Naive thymus-derived CD8-positive, alpha-beta T cell (primary cell): ENCODE measurements at places on chromosomes 5 and 9.

DNA sequence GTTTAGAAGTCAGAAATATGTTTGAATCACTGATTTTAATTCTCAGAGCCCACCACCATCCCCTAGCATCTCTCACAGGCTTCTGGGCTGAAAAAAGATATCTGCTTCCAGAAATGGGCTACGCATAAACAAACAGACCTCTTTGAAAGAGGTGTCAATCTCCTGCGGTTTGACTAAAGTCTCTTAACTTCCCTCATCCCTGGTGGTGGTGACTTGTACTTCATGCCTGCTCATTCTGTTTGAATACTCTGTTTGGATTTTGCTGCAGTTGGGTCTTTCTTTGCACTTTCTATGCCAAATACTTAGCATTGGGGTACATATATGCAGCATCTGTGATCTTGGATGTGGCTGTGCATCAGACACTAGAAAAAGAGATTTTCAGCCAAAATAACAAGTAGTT lies 157.2 kb upstream of the ATP10B start:
- DNase-seq: no peak

DNA sequence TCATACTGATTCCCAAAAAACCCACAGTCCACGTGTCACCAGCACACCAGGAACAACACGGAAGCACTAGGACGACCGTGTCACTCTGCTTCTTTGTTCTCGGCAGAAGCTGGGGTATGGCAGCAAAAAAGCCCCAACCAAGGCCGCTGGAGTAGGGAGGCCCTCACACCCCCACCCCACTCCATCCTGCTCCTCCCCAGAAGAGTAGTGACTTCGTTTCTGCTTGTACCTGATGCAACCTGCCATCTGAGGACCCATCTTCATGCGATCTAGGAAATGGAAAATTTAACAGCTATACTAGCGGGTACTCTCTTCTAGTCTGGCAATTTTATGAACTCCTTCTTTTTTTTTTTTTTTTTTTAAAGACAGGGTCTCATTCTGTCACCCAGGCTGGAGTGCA lies 3.7 kb downstream of the UBAC1 start:
- no peak for DNase-seq

DNA sequence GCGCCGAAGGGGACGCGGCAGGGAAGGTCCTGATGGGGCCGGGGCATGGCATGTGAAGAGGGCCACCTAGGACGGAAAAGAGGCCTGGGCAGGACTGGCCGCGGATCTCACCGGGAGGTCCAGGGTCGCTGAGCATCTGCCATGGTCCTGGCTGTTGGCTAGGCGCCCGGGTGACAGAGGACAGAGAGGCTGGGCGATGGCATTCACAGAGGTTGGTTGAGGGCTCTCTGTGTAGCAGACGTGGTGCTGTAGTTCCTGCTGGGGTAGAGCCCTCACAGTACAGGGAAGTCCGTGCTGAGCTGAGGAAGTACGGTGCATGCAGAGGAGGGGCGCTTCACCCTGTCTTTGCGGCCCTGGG lies 427 bp downstream of the PCYOX1L start:
- DNase-seq: no peak

DNA sequence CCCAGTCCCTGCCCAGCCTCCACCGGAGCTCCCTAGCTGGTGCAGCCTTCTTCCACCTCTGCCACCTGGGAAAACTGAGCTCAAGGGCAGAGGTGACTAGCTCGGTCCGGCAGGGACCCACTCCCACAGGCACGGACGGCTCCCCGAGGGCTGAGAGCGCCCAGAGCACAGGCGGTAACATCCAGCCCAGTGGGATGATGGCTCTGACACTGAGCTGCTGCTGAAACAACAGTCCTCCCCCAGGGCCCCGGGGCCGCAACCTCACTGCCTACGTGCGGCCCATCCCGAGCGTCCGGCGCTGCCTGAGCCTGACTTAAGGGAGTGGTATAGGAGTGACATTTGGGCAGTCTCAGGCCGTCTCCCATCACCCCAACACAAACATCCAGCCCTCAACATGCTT lies 3.7 kb downstream of the FAM163B start:
- DNase-seq: no peak

- DNase-seq: no peak
These were observed 3.8 kb downstream of the NKD2 start for GRCh38 chr5:1012313-1012841.

DNA sequence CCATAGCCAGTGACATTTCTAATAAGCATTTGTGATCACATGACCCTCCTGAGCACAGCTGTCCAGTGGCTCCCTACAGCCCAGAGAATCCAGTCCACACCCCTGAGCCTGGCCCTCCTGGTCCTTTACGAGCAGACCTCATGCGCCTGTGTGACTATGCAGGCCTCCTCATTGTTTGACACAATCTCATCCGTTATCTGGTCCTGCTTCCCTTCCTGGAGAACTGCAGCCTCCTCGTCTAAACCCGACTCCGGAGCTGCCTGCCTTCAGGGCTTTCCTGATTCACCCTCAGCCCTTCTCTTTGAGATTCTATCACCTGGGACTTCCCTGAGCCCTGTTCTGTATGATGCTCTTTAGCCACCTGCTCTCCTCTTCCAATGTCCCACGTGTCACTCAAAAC lies 79.7 kb downstream of the GPR21 start:
- no peak for DNase-seq

DNA sequence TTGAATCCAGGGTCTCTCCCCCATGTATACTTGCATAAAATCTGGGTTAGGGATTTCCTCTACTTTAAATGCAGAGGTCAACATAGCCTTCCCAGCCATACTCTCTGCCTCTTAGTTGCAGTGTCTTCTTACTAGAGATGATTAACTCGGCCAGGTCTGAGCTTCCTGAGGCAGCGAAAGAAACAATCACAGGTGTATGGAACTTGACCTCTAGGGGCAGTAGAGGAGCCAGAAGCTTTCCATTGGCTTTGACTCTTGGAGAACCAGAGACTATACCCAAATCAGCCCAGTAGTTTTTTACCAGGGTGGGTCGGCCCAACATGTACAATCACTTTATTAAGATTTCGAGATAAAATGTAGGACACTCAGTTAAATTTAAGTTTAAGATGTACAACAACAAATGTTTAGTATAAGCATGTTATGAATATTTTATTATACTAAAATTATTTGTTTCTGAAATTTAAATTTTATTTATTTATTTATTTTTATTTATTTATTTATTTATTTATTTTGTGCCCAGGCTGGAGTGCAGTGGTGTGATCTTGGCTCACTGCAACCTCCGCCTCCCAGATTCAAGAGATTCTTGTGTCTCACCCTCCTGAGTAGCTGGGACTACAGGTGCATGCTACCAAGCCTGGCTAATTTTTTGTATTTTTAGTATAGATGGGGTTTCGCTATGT lies 48.0 kb upstream of the DMRT3 start:
- no peak for DNase-seq

DNA sequence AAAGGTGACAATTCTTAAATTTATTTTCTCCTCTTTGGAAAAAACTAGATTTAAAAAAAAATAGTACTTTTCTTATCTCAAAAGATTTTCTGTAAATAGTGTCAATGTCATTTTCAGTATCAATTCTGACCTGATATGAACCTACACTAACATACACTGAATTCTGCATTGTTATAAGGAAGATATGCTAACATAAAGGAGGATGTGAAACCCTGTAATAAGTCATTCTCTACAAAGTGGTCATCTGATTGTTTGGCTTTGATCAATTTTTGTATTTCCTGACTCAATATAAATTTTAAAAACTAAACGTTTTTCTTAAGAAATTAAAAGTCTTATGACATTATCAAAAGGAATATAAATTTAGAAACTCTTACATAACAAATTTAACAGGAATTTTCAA lies 233.6 kb upstream of the EDIL3 start:
- DNase-seq: no peak

DNA sequence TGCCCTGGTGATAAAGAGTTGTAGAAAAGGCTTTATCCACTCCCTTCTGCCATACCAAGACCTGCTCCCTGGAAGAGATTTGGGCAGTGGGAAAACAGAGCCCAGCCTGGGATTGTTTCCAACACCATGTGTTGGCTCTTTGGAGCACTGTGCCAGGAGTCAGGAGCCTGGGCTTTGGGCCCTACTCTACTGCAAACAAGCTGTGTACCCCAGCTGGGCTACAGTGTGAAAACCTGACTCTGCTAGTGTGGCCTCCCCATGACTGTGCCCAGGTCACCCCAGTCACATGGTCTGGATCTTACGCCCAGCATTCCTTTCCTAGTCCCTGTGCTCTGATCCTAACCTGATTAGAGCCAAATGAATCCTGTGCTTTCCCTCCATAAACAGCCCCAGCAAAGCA lies 39.3 kb upstream of the SHB start:
- no peak for DNase-seq

- no peak for DNase-seq
These were observed 1.9 kb upstream of the ERBIN start for GRCh38 chr5:65924366-65925043.

DNA sequence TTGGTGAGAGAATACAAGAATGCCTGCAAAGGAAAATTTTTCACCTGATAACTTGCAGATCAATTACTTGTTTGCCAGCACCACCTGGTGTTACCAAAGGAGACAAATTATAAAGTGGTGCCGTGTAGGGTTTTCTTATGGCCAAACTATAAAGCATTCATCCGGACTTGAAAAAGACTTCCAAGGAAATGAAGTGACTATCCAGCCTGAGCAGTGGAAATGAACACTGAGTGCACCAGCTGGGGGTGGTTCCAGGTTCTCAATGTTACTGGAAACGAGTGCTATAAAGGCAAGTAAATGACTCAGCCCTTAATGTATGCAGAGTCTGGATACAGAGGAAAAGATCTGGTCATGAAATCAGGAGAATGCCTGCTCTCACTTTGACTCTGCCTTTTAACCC lies 113.1 kb downstream of the DNAH5 start:
- DNase-seq: no peak

- DNase-seq: no peak
These were observed 15.6 kb downstream of the EXOSC3 start for GRCh38 chr9:37769306-37769705.

- no peak for DNase-seq
These were observed 32.8 kb upstream of the IL17B start for GRCh38 chr5:149411738-149412519.

- DNase-seq: no peak
These were observed 112.8 kb downstream of the EMB start for GRCh38 chr5:50328193-50328729.

DNA sequence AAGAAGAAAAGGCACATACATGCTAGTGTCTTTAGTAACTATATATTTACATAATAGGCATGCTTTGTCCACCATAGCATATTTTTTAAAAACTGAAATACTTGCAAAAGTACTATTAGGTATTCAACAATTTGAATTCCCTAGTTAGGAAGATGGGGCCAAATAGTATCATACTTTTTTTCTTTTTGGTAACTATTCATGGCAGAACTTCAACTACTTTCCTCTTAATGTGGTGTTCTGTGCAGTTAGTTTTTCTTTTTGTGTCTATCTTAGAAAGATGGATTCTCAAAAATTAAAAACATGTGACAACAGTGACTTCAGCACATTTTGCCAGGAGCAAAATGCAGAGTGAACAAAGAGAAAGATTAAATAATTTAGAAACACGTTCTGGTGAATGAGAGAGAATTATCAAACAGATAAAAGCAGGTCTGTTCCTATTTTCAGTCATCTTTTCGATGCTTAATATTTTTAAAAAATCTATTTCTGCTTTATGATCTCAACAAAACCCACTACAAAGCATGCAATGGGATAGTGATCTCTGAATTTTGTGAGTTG lies 341.1 kb downstream of the ARL15 start:
- no peak for DNase-seq

GRCh38 chr9:136044971-136045594 lies 50.0 kb downstream of the NACC2 start:
- no peak for DNase-seq

DNA sequence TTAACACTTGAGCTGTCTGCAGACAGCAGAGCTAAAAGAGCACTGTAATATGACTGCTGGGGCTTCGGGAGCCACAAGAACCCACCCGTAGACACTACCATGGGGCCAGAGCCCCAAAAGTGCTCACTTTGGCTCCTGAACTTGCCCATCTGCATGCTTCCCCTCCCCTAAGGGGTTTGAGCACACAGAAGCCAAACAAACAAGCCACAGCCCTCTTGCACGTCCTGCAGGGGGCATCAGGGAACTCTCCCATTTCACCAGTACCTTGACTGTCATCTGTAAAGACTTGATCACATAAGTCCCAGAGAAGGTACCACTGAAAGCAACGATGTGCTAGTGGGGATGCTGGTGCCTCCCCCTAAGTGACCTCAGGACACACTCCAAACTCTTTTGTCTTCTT lies 681.8 kb downstream of the SEMA5A start:
- DNase-seq: no peak

- no peak for DNase-seq
These were observed 306.5 kb upstream of the ITGA1 start for GRCh38 chr5:52481201-52481600.

DNA sequence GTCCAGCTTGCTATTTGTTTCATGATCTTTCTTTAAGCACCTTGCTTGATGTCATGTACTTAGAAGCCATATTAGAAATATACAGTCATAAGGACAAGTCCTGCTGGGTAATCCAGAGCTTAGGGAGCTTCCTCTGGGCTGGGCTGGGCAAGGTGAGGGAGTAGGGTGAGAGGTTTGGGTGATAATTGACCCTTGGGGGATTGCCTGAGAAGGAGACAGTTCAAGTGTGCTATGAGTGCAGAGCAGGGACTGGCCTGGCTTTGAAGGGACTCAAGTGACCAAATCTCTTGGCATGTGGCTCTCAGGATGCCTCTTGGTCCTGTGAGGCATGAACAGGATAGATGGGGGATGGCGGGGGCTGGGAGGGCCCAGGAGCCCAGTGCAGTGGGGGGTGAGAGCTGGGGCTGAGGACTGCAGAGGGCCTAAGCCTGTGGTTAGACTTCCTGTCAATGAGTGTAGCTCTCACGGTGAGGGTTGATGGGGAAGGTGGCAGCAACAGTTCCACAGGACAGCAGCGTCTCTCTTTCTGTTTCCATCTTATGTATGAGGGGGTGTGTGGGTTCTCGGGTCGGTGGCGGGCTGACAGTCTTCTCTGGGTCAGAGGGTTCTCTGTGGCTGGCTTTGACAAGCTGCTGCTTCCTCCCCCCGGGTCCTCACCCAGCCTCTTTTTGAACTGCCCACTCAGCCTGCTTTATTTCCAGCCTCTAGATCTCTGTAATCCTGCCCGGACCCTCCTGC lies 53.5 kb downstream of the RGS3 start:
- DNase-seq: peak; percentile 53

DNA sequence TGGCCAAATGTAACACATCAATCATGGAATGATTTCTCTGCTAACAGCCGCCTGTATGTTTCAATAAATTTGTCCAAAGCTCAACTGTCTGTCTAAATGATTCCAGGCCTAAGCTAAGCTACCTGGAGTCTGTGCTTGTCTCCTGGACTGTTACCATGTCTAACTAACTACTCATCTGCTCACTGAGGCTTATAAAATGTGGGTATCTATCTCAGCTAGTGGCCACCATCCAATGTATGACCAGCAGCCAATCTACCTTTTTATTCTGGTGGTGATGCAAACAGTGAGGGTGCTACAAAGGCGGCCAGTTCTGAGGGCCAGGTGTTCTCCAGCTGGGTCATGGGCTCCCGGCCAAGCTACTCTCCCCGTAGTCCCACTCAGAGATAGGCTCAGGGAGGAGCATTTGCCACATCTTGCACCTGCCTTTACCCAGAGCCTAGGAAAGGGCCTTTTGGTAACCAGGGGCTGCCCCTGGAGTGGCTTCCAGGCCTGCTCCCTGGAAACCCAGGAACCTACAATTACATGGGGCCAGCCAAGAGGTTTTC lies 59.1 kb downstream of the PFDN1 start:
- DNase-seq: no peak

GRCh38 chr9:35862328-35862727 lies 7.9 kb downstream of the OR13J1 start:
- DNase-seq: no peak
